Effector memory CD4-positive, alpha-beta T cell (primary cell): ENCODE measurements at places on chromosomes 16 and 17.

DNA sequence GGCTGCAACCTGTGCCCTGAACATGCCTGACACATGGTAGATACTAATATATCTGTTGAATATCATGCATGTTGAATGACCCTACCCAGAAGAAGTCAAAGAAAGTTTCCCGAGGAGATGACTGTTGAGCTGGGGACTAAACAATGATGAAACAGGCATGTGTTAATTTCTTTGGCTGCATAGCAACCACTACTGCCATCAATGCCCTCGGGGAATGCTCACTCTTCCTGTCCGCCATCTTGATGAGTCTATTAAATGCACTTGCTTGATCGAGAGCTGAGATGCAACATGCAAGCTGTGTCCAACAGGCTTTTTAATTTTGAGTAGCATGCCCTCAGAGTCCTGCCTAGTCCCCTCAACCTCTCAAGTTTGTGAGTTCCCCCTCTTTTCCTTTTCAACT, 31.3 kb downstream of the GRIN2A start:
- DNase-seq = no peak

GRCh38 chr17:29007860-29008455, 2.1 kb upstream of the SEZ6 start:
- no peak for DNase-seq

DNA sequence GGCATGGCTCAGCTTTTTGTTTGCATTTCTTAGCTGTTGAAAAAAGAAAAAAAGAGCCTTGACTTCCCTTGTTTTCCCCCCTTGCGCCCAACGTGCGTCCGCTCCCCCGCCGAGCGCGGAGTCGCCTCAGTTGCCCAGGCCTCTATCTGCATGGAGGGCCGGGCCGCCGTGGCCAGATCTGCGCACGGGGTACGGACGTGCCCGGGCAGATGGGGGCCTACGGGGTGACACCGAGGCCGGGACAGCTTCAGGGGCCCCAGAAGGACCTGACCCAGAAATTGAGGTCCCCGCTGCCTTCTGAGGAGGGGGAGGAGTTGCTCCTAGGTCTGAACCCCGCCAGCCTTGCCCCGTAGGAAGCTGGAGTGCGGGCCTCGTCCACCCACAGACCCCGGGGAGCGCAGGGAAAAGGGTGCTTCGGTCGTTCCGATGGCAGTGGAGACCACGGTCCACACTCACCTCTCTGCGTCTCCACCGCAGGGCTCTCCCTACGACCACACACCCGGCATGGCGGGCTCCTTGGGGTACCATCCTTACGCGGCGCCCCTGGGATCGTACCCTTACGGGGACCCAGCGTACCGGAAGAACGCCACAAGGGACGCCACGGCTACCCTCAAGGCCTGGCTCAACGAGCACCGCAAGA, 1.5 kb downstream of the IRX5 start:
- DNase-seq = no peak

- DNase-seq = no peak
These were observed 129.6 kb upstream of the CDH13 start for GRCh38 chr16:82497139-82497538.

GRCh38 chr17:57106107-57106835, 21.2 kb downstream of the AKAP1 start:
- no peak for DNase-seq

DNA sequence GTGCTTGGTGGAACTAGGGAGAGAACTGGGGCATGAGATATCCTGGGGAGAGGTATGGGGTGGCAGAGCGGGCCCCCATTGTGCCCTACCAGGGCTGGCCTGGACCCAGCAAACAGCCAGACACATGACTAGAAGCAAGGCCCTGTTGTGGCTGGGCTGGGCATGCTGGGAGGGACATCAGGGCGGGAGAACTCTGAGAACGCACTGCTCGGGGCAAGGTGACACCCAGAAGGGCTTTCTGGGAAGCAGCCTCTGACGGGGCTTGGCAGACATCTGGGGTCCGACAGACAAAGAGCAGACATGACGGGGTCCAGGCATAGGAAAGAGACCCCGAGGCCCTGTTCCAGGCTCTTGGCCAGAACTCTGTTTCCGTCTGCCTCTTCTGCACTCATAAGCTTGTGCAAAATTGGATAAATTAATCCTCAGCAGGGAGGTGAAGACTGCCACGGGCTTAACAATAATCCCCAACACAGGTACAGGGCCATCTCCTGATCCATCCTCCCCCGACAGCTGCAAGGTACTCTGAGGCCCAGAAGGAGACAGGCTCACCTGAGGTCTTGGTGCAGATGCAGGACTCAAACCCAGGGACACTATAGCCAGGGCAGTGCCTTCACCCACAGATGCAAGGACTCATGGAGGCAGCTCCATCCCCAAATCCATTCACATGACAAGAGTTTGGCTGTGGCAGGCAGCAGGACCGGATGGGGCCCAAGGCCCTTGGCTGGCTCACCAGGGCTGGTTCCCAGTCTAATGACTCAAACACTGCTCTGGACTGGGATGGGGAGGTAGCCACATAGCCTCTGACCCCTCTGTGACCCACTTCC, 5.4 kb downstream of the SREBF1 start:
- DNase-seq = no peak

DNA sequence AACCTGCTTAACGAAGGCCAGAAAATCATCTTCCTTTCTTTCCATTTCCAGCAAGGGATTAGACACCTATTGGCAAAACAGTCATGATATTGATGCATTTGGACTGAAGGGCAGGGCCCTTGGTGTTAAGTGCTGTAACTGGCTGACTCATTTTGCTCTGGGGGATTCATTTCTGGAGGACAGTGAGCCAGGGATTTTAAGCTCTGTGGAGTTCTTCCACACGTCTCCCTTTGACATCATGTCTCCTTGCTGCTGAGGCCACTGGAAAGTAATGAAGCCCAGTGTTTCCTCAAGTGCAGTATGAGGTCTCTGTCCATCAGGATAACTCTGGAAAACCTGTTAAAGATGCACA, 42.2 kb downstream of the DNAH9 start:
- no peak for DNase-seq

GRCh38 chr16:70653809-70654771, 7.7 kb downstream of the IL34 start:
- DNase-seq = peak; percentile 50

GRCh38 chr16:56649271-56649670, 2.4 kb upstream of the MT1B start:
- DNase-seq = no peak

GRCh38 chr16:27960619-27961295, 102.8 kb downstream of the GSG1L start:
- no peak for DNase-seq

- no peak for DNase-seq
These were observed 47.3 kb upstream of the ALOX12 start for GRCh38 chr17:6948562-6948961.

DNA sequence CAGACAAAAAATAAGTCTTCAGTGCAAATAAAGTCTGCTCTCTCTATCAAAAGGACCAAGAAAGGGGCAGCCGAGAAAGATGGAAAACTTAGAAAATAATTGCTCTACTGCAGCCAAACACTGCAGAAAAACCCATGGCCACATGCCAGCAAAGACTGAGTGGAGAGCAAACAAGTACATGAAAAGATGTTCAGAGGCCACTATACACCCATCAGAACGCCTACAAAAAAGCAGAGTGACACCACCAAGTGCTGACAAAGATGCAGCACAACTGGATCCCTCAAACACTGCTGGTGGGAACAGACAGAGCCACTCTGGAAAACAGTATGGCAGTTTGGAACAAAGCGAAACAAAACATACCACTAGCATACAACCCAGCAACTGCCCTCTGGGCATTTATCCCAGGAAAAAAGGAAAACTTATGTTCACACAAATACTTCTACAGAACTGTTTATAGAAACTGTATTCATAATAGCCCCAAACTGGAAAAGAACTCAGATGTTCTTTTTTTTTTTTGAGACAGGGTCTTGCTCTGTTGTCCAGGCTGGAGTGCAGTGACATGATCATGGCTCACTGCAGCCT, 36.7 kb downstream of the KIAA0753 start:
- no peak for DNase-seq

DNA sequence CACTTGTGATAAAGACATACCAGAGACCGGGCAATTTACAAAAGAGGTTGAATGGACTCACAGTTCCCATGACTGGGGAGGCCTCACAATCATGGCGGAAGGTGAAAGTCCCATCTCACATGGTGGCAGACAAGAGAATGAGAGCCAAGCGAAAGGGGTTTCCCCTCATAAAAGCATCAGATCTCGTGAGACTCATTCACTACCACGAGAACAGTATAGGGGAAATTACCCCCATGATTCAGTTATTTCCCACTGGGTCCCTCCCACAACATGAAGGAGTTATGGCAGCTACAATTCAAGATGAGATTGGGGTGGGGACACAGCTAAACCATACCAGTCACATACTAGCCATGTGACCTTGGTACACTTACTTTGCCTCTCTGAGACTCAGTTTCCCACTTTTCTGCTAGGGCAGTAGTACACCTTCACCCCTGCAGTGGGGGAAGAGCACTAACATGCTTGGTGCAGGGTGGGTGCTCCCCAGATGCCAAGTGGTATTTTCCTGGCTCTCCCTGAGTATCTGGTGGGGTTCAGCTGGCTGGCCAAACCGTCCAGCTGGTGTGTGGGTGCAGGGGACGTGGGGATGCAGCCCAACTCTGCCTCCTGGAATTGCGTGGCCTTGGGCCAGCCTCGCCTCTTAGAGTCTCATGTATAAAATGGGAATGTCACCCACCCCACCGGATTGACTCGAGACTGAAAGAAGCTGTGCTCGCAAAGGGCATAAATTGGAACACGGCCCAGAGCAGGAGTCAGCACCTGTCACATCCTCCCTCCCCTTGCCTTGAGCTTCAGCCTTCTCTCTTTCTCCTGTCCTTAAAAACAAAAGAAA, 364.1 kb downstream of the CPPED1 start:
- DNase-seq = no peak

DNA sequence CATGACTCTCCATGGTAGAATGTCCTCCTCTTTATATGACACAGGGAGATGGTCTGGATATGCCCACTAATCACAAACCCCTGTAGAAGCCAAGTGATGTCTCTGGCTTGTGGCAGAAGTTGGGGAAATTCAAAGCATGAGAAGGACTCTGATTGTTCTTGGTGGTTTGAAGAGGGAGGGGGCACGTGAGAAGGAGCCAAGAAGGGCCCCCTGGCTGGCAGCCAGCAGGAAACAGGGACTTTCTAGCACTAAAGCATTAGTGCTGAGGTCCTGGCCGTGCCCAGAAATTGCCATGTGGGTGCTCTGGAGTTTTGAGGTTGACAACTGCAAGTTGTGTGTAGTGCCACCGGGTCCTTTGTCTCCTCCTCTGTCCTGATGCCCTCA, 199.9 kb downstream of the LGALS9B start:
- DNase-seq = no peak

DNA sequence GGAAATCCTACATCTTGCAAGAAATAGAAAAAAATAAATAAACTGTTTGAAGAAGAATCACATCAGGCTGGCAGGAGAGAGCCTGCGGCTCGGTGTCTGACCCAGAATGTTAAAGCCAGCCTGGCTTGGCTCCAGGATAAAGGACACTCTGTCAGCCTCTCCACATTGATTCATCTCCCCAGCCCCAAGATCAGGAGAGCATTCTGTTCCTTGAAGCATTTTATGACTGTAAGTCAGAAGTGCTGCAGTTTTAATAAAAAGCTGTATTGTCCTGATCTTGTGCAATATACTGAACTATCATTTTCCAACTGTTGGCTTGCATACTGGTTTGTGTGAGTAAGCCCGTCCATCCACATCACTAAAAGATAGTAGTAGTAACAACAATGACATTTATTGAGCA, 426.6 kb downstream of the HAPSTR1 start:
- DNase-seq = no peak

DNA sequence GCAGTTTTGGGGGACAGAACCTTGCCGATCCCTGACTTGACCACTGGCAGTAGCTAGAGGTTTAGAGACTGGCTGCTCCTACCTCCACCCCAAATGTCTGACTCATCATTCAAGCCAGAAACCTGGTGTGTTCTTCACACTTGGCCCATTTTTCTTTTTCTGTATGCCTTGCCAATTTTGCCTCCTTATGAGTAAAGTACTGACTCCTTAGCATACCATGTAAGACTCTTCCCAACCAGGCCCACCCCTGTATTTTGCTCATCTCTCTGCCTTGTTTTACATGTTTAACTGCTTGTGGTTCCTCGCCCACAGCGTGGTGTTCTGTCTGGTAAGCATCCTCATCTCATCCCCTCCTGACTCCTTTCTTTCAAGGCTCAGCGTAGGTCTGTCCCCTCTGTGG, 37.9 kb downstream of the NUP88 start:
- DNase-seq = no peak

- no peak for DNase-seq
These were observed 1.2 kb downstream of the SNTB2 start for GRCh38 chr16:69188236-69188549.

DNA sequence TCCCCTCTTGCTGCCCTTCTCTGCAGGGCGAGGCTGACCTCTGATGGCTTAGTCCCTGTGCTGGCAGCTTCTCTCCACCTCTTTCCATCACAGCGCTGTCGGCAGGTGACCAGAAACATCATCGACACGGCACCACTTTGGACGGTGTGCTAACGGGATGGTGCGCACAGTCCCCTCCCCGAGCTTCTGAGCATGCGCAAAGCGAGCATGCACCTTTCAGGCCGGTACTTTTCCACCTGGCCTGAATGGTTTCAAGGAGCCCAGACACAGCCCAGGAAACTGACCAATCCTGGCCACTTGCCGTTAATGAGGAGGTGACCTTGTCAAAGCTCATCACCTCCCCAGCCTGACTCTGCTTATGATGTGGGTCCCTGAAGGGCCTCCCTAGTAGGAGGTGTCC, 54.8 kb downstream of the MGAT5B start:
- DNase-seq = no peak

DNA sequence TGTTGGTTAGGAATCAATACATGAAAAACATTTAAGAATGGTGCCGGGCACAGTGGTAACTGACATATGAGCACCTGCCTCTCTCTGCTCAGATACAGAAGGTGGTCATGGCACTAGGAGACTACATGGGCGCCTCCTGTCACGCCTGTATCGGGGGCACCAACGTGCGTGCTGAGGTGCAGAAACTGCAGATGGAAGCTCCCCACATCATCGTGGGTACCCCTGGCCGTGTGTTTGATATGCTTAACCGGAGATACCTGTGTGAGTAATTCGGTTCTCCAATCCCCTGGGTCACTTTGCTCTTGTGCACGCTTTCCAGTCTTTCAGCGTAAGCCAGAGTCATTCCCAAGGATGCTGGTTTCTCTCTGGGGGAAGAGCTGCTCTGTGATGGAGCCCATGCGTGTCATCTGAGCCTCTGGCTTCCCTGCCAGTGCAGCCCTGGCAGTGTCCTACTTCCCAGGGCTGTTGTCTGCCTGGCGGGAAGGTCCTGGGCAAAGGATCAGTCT, 3.0 kb upstream of the CD68 start:
- DNase-seq = no peak

- DNase-seq = no peak
These were observed 49.9 kb downstream of the XYLT1 start for GRCh38 chr16:17420816-17421215.
